Inflammatory macrophage treated with lipopolysaccharide for 1 hour (primary cell): ENCODE measurements at places on chromosomes 13 and 19.

GRCh38 chr19:51311351-51312257 lies at the start of gene IGLON5:
Gene IGLON5, plus strand, starts transcription at chr19:51311644. Its CDS starts 204 bp downstream, at chr19:51311848.
- DNase-seq, result no peak

GRCh38 chr13:114046431-114046975 lies 72.6 kb upstream of the C13orf46 start:
- no peak for DNase-seq

- peak; percentile 19 for DNase-seq
Observed at GRCh38 chr19:46125447-46125846, 959 bp upstream of the IGFL3 start.

GRCh38 chr19:47506459-47506858 lies 8.4 kb downstream of the NAPA start:
- DNase-seq, result no peak

GRCh38 chr19:16118489-16119033 lies 6.9 kb downstream of the RAB8A start:
- DNase-seq, result peak; percentile 94

DNA sequence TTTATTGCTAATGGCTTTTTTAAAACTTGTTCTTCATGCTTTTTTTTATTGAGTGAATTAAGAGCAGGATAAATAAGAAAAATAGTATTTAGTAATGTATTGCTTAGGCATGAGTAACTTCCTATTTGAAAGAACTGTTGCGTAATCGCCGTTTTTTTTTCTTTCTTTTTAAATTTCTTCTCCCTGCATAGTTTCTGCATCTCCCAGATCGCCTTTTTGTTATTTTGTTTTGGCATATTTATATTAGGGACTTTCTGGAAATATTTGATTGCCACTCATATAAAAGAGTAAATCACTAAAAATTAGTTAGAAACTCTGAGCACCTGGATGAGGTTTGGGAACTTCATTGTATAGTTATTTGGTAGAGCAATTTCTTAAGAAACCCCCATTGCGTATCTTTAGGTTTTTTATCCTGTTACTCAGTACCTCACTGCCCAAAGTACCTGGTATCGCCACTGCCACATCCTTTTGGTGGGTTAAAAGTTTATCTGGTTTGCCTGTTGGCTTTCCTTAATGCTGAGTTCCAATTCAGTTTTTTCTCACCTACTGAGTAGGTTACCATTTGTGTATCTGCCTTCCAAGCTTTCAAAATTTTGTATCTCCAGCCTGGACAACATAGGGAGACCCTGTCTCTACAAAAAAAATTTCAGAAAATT lies 36.2 kb upstream of the LPAR6 start:
- DNase-seq, result peak; percentile 69

GRCh38 chr13:50732712-50733111 lies 110.8 kb downstream of the DLEU7 start:
- DNase-seq, result peak; percentile 58

- DNase-seq, result no peak
Observed at GRCh38 chr13:106503730-106504453, 31.6 kb downstream of the EFNB2 start.

DNA sequence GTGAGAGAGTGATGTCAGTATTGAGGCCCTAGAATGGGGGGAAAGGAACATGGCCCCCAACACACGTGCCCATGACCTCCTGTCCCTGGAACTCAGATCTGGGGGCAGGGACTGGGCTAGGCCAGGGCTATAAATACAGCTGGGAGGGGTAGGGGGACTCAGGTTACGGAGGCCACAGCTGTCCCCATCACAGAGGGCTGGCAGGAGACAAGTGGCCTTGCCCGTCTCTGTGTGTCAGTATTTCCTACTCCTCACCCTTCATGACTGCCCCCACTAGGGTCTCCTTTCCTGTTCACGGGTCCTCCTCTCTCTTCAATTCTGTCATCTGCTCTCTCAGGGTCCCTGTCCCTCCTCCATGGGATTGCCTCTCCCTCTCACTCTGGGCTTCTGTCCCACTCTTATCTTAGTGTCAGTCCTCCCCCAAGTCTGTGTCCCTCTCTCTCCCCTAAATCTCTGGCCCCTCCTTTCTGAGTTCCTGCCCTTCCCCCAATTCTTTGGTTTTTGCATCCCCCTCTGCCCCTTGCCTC lies 687 bp upstream of the HRC start:
- no peak for DNase-seq

GRCh38 chr13:112657850-112658445 lies 31.9 kb upstream of the ATP11A start:
- DNase-seq, result no peak

DNA sequence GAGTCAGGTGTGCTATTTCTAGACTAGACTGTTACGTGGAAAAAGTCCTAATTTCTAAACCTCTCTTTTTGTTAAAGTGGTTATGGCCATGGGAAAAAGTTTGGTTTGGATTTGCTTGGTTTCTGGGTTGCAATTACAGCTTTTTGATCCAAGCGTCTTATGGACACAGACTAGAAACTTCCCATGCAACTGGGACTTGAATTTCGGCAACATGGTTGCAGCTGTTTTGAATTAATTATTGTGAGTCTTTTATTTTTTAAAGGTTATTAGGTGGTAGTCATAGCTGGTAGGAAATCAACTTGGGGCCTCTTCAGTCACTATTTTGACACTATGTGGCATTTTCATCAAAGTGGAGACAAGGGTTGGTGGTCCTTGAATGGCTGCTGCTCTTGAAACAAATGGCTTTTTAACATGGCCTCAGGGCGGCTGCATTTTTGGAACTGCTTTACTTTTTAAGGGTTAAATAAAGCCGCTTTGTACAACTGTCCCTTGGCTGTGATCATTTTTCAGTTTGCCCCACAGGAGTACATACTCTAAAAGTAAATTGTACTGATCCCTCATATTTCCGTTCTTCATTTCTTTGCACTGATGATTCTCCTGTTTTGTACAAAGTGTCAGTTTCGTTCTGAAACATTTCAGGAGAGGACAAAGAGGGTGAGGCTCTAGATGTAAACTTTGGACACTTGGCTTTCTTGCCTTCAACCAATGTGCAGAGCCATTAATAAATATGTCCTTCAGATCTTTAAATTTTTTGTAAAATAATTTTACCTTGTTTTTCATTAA lies 15.9 kb downstream of the HNRNPM start:
- DNase-seq, result no peak

GRCh38 chr13:79079351-79079839 lies 326.7 kb downstream of the RBM26 start:
- no peak for DNase-seq

- DNase-seq, result peak; percentile 91
Observed at GRCh38 chr19:8252922-8253589, 43.9 kb downstream of the CERS4 start.

DNA sequence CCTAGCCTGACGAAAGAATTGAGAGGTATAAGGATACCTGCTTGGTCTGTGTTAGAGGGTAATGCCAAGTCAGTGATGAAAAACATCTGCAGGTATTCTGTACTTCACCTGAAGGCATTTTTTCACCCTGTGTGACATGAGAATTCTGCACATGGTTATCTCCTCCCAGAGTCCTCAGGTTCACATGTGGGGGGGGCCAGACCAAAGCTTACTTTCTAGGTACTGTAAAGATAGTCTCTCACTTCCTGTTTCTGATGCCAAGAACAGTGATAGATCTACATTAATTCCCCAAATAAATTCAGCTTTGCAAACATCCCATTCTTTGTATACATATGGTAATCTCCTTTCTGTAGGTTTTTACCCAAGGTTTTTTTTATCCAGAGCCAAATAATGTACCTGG lies 53.4 kb downstream of the GPC6 start:
- DNase-seq, result no peak

DNA sequence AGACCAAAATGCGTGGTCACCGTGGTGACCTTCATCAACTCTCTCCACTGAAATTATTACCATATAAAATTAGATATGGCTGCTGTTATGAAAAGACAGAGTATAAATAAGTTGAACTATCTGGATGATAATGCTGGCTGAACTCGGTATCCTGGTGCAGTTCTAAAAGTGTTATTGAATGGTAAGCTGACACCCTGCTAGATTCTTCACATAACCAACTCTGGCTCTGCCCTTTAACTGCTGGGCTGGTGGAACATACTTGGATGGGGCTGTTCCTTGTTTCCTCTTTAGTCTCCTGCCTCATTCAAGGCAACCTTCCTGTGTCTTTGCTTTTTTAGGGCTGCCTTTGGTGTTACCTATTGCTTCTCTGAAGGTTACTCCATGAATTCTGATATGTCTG lies 106.9 kb downstream of the FGF9 start:
- DNase-seq, result no peak

DNA sequence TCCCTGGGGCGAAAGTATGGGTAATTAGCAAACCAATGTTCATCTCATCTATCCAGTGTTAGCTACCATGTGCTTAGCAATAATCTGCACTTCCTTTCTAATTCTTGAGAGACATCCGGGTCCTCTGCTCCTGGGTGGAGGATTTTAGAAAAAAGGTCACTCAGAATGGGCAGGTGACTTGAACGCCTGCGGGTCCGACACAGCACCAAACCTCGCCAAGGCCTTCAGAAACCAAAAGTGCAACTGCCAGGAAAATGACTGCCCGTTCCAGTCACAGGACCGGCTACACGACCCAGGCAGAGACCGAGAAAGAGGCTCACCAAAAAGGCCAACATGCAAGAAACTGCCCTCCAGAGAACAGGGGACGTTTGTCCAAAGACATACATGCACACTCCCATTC lies 39.9 kb downstream of the ZNF146 start:
- no peak for DNase-seq

- DNase-seq, result no peak
Observed at GRCh38 chr19:5814123-5814851, 9.4 kb downstream of the NRTN start.

- DNase-seq, result no peak
Observed at GRCh38 chr19:1032264-1032867, 6.0 kb downstream of the CNN2 start.

DNA sequence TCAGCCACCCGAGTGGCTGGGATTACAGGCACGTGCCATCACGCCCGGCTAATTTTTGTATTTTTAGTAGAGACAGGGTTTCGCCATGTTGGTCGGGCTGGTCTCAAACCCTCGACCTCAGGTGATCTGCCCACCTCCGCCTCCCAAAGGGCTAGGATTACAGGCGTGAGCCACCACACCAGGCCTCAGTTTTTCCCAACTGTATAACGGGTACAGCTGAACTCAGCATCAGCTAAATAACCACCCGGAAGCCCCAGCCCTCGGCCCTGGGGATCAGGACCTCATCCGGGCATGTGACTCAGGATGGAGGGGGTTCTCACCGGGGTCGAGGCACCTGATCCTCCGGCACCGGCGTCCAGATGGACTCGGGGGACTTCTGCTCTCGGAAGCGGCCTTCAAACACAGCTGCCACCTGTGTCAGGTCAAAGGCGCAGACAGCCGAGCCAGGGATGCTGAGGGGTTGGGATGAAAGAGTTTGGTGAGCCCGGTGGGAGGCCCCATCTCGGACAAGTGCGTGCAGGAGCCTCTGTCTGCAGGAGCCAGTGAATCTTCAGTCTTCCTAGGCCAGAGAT lies 8.9 kb downstream of the SEMA6B start:
- no peak for DNase-seq

DNA sequence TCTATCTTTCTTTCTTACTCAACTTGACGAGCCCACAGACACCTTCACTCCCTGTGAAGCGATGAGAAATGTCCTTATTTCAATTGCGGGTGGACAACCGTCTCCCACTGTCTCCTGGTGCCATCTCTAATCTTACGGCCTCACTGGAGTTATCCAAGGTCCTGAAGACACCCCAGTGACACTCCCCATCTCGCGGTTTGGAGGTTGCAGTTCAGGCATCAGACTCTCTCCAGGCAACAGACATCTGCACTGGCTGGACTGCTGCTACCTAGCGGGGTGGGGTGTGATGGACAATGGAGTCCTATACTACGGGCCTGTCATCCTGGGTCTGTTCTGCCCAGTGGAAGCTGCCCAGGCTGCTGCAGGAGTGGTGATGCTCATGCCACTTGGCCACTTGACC lies 18.3 kb upstream of the IRS2 start:
- no peak for DNase-seq

- peak; percentile 99 for DNase-seq
Observed at GRCh38 chr19:35436477-35437405, 11.3 kb upstream of the FFAR2 start.

GRCh38 chr13:103030776-103031175 lies 35.4 kb downstream of the SLC10A2 start:
- no peak for DNase-seq

DNA sequence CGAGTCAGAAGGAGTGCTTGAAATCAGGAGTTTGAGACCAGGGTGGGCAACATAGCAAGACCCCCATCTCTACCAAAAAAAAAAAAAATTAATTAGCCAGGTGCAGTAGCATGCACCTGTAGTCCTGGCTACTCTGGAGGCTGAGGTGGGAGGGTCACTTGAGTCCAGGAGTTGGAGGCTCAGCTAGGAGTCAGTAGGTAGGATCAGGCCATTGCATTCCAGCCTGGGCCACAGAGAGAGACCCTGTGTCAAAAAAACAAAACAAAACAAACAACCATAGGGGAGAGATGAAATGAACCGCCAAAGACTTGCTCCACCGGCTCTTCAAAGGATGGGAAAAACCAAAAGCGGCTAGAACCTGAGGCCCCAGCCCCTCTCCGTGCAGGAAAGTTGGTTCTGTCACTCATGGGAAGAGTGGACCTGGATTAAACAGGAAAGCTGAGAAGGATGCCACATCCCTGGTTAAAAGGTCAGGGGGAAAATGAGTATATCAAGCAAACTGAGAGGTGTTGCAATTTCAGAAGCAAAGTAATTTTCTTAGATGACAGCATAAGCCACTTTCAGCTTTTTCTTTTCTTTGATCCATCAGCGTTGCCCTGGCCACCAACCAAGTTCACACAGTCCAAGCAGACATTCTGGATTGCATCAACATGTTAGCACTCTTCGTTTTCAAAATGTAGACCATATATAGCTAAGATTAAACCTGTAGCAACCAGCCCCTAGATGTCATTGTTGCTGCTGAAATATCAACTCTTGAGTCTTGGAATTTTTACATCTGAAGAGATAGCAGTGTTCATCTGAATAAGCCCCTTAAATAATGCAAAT lies 8.9 kb upstream of the ZNF507 start:
- no peak for DNase-seq

DNA sequence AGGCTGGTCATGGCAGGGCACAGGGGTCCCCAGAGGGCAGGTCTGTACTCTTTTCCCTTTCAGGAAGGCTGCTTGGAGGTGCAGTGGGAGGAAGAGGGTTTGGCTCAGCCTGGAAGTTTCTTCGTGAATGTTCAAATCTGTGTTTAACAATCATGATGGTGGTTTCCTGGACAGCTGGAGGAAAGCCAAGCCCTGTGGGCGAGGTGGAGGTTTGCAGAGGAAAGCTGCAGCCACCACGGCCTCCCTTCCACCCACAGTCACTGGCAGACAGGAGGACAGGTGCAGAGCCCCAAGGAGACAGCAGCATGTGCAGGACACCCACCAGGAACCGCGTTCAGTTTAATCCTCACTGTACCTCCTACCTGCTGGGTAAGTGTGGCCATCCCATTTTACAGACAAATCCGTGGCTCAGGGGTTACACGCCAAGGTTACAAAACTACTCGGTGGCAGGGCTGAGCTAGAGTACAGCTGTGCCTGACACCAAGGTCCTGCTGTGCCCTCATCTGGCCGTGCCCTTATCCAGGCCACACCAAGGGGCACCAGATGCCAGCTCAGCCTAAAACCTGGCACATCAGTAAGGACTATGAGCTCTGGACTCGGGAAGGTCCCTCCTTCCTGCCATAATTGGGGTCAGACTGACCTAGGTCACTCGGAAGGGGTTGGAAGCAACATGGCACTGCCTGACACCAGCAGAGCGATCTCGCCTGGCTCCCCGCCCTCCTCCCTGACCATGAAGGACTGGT lies 34.1 kb downstream of the SUGP2 start:
- no peak for DNase-seq

GRCh38 chr19:7000333-7000732 lies 20.9 kb downstream of the MBD3L2B start:
- peak; percentile 32 for DNase-seq
